ENCODE measurements at places on chromosomes 13 and 19. TPM values are rescaled to one million over a fixed set of nuclear protein-coding genes. Genes with fewer than 3 reads are reported as not detected.

GRCh38 chr13:95239283-95239682, 62.0 kb downstream of the ABCC4 start:
- no peak overlapping the region for H3K27ac ChIP-seq
- H3K4me1 ChIP-seq, result no peaks in the 10 kb centered on the region
- no peak for DNase-seq

DNA sequence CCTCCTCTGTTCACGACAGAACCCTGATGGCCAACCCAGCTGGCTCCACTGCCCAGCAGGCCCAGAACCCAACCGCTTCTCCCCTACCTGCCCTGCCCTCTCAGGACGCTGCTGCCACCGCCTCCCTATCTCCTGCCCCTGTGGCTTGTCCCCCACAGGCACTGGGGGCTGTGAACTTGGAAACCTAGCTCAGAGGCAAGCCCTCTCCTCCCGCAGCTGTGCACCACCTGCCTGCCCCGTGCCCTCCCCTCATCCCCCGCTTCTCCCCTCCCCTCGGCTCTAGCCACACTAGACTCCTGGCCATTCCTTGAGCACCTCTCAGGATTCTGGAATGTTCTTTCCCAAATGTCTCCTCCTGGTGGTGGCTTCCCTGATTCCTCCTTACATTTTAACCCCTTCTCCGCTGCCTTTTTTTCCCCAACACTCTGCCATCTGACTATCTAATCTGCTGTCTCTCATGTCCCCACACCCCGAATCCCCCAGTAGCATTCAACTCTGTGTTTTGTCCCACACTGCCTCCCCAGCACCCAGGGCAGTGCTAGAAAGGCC, 6.7 kb downstream of the NANOS3 start:
- no peaks in the 10 kb centered on the region for H3K27me3 ChIP-seq
- no peak overlapping the region for H3K4me3 ChIP-seq
- DNase-seq, result no peak
- H3K27ac ChIP-seq, result no peak overlapping the region

Gene FLT3
- polyA plus RNA-seq, result 0.44 TPM

DNA sequence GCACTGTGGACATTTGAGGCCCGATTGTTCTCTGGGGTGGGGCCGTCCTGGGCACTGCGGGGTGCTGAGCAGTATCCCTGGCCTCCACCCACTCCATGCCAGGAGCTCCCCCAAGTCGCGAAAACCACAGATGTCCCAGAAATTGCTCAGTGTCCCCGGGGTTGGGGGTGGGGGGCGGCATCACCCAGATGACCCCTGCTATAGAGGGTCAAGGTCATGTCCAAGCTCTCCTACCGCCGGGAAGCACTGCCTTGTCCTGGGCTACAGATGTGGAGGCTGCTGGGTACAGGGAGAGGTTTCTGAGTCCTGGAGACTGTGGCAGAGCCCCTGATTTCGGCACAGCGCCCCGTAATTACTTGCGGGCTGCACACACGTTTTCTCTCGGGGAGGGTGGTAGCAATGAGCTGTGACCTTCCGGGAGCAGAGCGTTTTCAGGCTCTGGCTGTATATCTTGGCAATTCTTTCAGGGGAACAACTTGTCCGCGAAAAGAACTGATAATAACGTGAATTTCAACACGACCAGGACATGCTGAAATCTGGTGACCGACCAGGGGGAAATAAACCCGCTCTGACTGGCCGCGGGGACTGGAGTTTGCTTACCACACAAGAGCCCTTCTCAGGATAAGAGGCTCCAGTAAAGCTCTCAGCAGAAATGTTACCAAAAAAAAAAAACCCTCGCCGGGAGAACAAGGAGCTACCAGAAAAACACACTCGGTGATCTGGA, 68.1 kb downstream of the GNG7 start:
- no peaks in the 10 kb centered on the region for H3K36me3 ChIP-seq
- H3K27me3 ChIP-seq, result no peaks in the 10 kb centered on the region
- H3K4me1 ChIP-seq, result no peaks in the 10 kb centered on the region
- no peak for DNase-seq
- H3K4me3 ChIP-seq, result no peak overlapping the region
- no peak overlapping the region for H3K27ac ChIP-seq

GRCh38 chr13:107266657-107267056, 698.7 kb upstream of the ARGLU1 start:
- no peaks in the 10 kb centered on the region for H3K36me3 ChIP-seq
- DNase-seq, result no peak
- no peak overlapping the region for H3K4me3 ChIP-seq
- no peaks in the 10 kb centered on the region for H3K4me1 ChIP-seq
- no peak overlapping the region for H3K27ac ChIP-seq
- no peaks in the 10 kb centered on the region for H3K27me3 ChIP-seq

DNA sequence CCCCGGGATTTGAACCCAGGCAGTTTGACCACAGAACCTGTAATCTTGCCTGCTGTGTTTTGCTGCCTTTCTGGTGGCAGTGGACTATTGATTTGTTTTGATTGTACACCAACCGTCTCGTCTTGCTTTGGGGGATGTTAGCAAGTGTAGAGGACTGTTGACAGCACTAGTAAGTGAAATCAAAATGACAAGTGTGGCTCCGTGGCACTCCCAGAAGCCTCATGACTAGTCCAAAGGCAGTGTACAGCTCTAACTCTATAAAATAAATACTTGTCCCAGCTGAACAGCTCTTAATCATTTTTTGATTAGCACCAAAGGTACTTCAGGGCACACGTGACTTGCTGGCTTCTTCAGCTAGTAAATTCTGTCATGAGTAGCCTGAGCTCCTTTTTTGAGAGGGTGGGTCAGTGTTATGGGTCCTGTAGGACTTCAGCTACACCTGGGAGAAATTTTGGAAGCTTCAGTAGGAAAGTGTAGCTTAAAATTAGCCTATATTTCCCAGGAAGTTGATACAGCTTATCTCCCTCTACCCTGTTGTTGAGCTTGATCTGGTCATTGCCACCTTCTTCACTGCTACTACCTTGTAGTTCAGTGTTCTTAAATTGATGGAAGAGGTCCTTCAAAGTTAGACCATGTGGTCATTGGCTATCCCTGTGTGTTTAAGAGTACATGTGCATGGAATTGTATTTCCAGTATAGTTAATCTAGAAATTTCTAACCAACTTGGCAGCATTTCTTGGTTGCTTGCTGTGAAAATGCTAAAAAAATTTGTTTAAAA, 15.1 kb downstream of the TM9SF2 start:
- H3K4me1 ChIP-seq, result no peaks in the 10 kb centered on the region
- H3K27ac ChIP-seq, result no peak overlapping the region
- no peak overlapping the region for H3K4me3 ChIP-seq
- H3K36me3 ChIP-seq, result peaks cover 10% of the 10 kb centered on the region
- DNase-seq, result no peak
